ENCODE measurements at places on chromosomes 5 and 9.
A peak's percentile ranks its signal among the peaks of the same experiment; 100 is the strongest.

DNA sequence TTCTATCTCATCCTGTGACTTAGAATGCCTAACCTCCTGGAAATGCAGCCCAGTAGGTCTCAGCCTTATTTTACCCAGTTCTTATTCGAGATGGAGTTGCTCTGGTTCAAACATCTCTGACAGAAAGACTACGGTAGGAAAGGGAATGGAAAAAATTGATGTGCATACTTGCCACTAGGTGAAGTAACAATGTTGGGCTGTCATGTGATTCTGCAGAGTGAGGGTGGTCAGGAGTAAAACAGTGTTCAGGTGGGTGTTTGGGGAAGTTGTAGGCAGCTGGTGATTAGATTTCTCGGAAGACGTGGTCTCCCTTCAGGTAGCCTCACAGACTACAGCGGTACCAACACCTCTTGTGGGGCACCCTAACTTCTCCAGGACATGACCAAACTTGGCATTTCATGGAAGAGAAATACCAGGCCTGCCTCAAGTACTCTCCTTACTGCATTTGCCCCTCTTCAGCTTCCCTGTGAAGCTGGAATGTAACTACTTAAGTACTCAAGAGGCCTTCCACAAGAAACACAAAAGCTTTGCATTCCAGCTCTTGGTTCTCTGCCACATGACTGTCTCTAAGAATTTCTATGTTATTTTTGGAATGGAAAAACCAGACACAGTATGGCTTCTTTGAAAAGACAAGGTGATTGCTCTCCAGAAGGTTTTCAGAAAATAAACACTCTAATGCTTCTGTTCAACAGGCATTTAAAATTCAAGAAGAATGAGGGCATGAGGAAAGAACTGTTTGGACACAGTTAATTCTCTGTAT, 17.4 kb upstream of the ENTREP1 start:
- DNase-seq, result no peak

GRCh38 chr5:80255811-80256712, at the start of gene SERINC5:
TSS of gene SERINC5 (minus strand) at chr5:80256048. CDS start at chr5:80255922, 126 bp downstream.
- peak; percentile 65 for DNase-seq

DNA sequence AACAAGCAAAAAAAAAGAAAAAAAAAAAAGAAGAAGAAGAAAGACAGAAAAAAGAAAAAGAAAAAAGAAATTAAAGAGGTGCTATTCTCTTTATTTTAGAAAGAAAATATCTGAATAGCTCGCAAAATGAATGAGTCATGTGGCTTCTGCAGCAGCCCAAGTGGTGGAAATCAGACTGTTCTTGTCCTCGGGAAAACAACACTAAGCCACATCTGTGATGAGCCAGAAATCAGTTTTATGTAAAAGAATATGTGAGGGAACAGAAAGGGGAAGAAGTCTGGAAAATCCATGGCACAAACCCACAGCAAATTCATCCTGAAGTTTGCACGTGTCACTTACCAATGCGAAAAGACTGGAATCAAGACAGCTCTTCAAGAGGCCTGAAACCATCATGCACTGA, 118.7 kb upstream of the GAS1 start:
- no peak for DNase-seq

DNA sequence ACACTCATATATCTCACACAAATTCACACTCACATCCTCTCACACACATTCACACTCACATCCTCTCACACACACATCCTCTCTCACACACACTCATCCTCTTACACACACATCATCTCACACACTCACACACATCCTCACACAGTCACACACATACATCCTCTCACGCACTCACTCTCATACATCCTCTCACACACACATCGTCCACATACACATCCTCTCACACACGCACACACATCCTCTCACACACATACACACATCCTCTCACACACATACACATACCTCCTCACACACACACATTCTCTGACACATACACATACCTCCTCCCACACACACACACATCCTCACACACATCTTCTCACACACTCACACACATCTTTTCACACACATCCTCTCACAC, 129.1 kb upstream of the SLC30A5 start:
- DNase-seq, result no peak

DNA sequence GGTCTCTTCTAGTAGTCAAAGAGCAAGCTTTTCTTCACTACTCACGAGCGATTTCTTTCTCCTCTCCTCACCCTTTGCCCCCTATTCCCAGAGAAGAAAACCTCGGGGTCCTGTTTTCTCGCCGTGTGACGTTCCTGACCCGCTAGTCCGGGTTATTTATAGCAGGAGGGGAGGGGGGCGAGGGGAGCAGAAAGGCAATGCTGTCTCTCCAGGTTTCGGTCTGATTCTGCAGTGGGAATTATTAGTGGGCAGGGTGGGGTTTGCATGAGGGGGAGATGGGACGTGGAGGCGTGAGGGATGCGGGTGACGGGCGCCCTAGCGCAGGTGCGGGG, 847 bp upstream of the GABRB2 start:
- DNase-seq, result no peak

DNA sequence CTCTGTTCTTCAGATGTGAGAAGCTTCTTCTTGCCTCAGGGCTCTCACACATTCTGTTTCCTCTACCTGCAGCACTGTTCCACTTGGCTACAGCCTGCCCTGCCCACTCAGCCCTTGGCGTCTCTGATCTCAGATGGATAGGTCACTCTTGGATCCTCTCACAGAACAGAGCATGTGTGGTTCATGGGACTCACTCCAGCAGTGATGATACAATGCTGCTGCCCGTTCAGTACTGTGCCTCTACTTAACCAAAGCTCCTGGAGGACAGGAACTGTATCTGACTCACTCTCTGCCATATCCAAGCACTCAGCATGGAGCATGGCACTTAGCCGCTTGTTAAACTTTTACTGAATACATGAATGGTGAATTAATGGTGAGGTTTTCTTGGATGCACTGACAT, 3.4 kb upstream of the SPINK4 start:
- DNase-seq, result no peak

- DNase-seq, result no peak
Measured at GRCh38 chr9:130908146-130908877, 11.7 kb upstream of the QRFP start.

GRCh38 chr5:44814761-44815160, 6.0 kb downstream of the MRPS30 start:
- no peak for DNase-seq

- no peak for DNase-seq
Measured at GRCh38 chr5:179554981-179555380, 4.6 kb downstream of the RUFY1 start.

- DNase-seq, result no peak
Measured at GRCh38 chr9:121858788-121859187, 207.4 kb downstream of the DAB2IP start.

- DNase-seq, result no peak
Measured at GRCh38 chr5:177131352-177132135, 2.0 kb upstream of the NSD1 start.

DNA sequence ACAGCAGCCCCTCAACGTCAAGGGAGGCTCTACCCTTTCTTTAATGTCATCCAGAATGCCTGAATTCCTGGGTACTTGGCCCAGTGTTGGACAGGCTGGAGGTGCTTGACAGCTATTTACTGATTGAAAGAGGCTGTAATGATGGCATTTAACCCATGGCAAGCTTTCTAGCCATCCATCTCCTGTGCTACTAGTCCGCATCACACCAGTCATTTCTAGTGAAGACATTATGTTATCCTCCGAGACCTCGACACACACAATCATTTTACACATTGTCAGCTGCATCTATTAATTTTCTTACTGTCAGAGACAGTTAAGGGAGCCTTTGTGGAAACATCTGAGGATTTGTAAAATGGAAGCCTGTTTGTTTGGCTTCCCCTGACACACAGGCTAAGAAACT, 149.3 kb upstream of the FSTL4 start:
- no peak for DNase-seq

- no peak for DNase-seq
Measured at GRCh38 chr9:76615177-76615603, 149.0 kb upstream of the PCA3 start.

DNA sequence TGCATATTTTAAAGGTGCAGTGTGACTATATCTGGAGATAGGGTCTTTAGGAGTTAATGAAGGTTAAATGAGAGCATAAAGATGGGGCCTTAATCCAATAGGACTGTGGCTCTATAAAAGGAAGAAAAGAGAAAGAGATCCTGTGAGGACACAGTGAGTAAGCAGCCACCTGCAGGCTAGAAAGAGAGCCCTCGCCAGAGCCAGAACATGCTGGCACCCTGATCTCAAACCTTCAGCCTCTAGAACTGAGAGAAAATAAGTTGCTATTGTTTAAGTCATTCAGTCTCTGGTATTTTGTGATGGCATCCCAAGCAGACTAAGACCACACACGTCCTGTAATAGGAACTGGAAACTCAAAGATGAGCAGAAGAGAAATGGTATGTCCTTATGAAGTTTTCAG, 41.0 kb downstream of the RNF180 start:
- no peak for DNase-seq

GRCh38 chr5:74497706-74498105, 142.8 kb downstream of the ENC1 start:
- no peak for DNase-seq

GRCh38 chr5:99646011-99646647, 717.3 kb upstream of the CHD1 start:
- no peak for DNase-seq

DNA sequence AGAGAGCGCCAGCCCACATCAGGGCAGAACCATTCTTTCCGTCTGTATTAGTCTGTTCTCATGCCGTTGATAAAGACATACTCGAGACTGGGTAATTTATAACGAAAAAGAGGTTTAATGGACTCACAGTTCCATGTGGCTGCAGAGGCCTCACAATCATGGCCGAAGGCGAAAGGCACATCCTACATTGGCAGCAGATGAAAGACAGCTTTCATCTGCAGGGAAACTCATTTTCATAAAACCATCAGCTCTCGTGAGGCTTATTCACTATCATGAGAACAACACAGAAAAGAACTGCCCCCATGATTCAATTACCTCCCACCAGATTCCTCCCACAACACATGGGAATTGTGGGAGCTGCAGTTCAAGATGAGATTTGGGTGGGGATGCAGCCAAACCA, 4.7 kb upstream of the FSD1L start:
- DNase-seq, result no peak

DNA sequence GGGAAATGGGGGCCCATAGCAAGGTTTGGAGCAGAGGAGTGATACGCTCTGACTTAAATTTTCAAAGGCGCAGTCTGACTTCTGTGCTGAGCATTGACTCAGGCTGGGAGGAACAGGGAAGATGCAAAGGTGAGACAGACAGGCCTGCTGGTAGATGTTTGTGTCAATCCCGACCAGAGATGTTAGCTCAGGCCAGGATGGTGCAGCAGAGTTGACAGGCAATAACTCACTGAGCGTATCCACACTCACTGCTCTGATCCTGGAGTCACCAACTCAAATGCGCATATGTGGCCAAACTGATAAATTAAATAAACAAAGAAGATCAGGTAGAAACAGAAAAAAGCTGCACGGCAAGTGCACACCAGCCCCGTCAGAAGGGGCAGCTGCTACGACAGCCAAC, 95.3 kb downstream of the SPOCK1 start:
- no peak for DNase-seq

- DNase-seq, result no peak
Measured at GRCh38 chr9:69583645-69584234, 88.4 kb downstream of the APBA1 start.

DNA sequence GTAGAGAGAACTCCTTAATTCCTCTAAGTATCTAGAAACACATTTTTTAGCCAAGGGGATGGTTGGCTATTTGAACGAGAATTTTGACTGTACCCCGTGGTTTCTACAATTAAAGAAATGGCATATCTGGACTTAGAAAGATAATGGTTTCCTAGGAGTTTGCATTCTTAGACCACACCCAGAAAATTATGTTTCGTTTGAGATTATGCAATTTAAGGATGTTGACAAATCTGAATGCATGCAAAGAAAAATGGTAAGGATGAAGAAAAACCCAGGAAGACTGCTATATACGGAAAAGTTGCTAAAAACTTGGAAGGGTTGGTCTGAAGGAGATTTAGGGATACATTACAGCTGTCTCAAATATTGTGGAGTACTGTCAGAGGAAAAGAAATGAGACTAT, 538.5 kb upstream of the WWC1 start:
- DNase-seq, result no peak

GRCh38 chr5:159602434-159602833, 272.1 kb upstream of the IL12B start:
- no peak for DNase-seq

GRCh38 chr5:14342306-14342705, 199.2 kb downstream of the TRIO start:
- no peak for DNase-seq

- no peak for DNase-seq
Measured at GRCh38 chr5:119393201-119393691, 37.4 kb downstream of the TNFAIP8 start.

- DNase-seq, result no peak
Measured at GRCh38 chr5:570886-571285, 41.3 kb upstream of the CEP72 start.

GRCh38 chr5:51983161-51983560, 599.9 kb downstream of the ISL1 start:
- no peak for DNase-seq

DNA sequence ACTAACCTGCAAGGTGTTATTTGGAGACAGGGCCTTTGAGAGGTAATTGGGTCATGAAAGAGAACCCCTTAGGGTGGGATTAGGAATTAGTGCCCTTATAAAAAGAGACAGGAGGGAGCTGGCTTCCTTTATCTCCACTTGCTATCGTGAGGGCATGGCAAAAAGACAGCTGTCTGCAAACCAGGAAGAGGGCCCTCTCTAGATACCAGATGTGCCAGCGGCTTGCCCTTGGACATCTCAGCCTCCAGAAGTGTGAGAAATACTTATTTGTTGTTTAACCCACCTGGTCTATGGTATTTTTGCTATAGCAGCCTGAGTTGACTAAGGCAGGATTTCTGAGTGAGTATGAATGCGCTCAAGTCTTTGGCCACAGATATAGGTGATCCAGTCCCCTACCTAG, 978 bp upstream of the RGS14 start:
- no peak for DNase-seq

GRCh38 chr9:121075251-121076036, 689 bp downstream of the CNTRL start:
- no peak for DNase-seq

DNA sequence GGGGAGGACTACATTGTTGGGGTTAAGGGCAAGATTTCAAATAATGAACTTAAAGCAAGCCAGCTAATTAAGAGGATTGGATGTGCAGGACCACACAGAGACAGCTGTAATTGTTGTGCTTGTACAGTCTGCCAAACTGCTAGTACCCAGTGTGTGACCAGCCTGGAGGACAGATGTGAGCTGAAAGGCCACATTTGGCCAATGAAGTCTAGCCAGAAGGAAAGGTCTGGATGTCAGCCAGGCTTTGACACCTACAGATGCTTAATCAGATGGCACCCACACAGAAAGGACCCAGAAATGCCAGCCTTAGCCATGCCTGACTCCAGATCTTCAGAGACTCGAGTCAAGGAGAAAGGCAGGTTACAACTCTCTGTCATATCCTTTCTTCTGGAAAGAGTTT, 491.1 kb downstream of the KIF4B start:
- no peak for DNase-seq

- DNase-seq, result no peak
Measured at GRCh38 chr5:73921741-73922140, 295.7 kb downstream of the ARHGEF28 start.

Measured in stimulated activated CD8-positive, alpha-beta memory T cell treated with anti-CD3 and anti-CD28 coated beads, Interleukin-7, amount 100 ng/mL, for 1 hour (primary cell).